GM23248 (cell line): ENCODE measurements at places on chromosomes 7 and 10.

DNA sequence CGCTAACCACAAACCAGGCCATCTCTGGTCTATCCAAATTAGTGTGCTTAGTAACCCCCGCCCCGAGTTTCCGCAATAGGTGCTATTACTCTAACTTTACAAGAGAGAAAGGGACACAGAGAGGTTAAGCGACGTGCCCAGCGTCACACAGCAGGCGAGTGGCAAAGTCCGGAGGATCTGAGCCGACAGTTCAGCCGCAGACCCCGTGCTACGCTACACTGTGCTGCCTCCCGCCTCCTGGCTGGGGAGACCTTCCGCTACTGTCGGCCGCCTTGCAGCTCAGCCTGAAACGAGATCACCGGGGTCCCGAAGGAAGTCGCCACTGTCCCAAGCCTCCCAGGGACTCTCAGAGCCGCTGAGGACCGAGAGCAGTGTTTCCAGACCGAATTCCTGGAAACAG lies 799 bp downstream of the INTS1 start:
- peak overlapping the region; percentile 88 for H3K4me3 ChIP-seq
- H3K4me1 ChIP-seq, result no peaks in the 10 kb centered on the region; the same call in 1 of the 2 replicates
- DNase-seq, result peak; percentile 28
- no peak overlapping the region; the same call in 1 of the 2 replicates for H3K27ac ChIP-seq
- no peaks in the 10 kb centered on the region for H3K36me3 ChIP-seq

- H3K27ac ChIP-seq, result no peak overlapping the region
- H3K4me1 ChIP-seq, result no peaks in the 10 kb centered on the region; the same call in 1 of the 2 replicates
- no peak overlapping the region for H3K4me3 ChIP-seq
Observed at GRCh38 chr10:34185998-34186397, 629.1 kb downstream of the PARD3 start.

GRCh38 chr7:67549126-67549525 lies 552.5 kb downstream of the TYW1 start:
- H3K27ac ChIP-seq, result no peak overlapping the region
- H3K27me3 ChIP-seq, result no peaks in the 10 kb centered on the region
- DNase-seq, result no peak
- H3K4me1 ChIP-seq, result no peaks in the 10 kb centered on the region

DNA sequence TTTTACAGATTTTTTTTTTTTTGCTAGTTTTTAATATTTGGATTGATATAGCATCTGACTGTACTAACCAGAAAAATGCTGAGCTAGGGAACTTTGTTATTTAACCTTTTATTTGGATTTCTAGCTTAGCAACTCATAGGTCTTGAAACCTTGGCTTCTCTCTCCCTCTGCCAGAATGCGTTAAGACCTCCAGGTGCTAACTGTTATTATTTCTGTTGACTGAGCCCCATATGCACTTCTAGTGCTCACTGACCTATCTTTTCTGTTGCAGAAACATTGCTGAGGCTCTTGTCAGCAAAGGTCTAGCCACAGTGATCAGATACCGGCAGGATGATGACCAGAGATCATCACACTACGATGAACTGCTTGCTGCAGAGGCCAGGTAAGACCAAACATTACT lies 143.6 kb downstream of the LRRC4 start:
- no peak overlapping the region for H3K27ac ChIP-seq
- peaks cover 29% of the 10 kb centered on the region for H3K4me1 ChIP-seq
- no peaks in the 10 kb centered on the region for H3K27me3 ChIP-seq
- peaks cover 24% of the 10 kb centered on the region for H3K36me3 ChIP-seq
- no peak for DNase-seq
